ENCODE measurements at places on chromosomes 6 and 20.

DNA sequence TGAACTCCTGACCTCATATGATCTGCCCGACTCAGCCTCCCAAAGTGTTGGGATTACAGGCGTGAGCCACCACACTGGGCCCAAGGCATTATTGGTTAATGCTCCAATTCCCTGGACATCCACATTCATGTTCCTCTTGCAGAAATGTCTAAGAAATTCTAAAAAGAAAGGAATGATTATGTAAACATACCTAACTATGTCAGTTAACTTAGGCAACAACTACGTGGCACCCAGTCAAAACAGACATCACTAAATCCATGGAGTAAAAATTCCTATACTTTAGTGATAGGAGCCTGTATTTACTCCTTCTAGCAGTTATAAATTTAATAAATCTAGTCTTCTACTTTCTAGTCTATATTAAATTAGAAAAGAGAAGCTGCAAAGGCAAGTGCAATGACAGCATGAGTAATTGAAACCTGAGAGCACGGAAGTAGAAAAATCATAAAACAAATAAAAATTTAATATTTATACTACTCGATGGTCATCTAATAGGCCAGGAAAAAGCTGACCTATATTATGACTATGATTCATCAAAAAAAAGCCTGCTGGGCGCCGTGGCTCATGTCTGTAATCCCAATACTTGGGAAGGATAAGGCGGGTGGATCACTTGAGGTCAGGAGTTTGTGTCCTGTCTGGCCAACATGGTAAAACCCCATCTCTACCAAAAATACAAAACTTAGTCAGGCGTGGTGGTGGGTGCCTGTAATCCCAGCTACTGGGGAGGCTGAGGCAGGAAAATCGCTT, 4.2 kb downstream of the AHI1 start:
- no peak for DNase-seq

- DNase-seq, result no peak
These were observed 76.7 kb downstream of the PREX1 start for GRCh38 chr20:48750941-48751635.

DNA sequence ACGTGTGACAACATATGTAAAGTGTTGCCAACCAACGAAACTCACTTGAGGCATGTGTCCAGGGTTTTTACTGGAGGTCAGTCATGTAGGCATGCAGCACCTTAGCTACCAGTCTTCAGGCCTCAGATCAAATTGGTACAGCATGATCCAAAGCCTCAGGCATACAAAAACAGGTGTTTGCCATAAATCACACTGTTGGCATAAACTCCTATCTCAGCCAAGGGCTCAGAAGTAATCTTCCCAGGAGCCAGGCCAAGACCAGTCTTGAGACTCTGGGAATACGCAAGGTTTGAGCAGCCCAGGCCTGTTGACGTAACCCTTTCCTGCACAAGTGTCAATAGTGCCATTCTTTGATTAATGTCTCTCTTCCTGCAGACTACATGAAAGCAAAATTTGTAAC, 163.5 kb downstream of the PRL start:
- no peak for DNase-seq

- DNase-seq, result no peak
These were observed 210.8 kb upstream of the EXOC2 start for GRCh38 chr6:903761-904160.

DNA sequence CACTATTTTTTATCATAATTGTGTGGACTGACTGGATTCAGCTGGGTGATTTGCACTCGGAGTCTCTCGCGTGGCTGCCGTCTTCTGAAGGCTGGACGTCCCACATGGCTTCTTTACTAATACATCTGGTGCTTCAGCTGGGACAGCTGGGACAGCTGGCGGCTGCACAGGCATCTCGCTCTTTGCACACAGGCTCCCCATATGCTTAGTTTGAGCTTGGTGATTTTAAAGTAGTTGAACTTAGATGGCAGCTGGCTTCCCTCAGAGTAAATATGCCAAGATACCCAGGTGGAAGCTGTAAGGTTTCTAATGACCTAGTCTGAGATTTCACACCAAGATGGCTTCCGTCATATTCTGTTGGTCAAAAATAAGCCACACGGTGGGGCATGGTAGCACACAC, 38.7 kb upstream of the PPP1R3G start:
- DNase-seq, result no peak

- no peak for DNase-seq
These were observed 83.3 kb downstream of the HIVEP2 start for GRCh38 chr6:142861711-142862110.

DNA sequence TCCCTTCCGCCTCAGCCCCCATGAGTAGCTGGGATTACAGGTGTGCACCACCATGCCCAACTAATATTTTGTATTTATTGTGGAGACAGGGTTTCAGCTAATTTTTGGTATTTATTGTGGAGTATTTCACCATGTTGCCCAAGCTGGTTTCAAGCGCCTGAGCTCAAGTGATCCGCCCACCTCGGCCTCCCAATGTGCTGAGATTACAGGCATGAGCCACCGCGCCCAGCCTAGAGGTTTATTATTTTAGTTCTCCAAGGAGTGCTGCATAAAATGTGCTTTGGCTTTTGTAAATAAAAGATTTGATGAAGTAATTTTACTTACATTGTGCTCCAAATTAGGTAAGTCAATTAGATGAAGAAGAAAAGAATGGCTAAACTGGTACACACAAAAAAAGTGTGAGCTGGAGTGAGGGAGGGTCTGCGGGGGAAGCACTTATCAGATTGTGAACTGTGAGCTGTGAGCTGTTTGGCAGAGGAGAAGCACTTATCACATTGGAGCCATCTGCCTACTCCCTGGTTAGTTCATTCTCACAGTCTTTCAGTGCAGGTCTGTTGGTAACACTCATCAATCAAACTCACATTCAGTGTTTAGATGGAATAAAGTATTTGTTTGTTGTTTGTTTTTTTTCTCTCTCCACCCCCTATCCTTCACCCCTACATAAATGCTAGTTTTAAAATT, 398.0 kb downstream of the EPHA7 start:
- DNase-seq, result no peak

DNA sequence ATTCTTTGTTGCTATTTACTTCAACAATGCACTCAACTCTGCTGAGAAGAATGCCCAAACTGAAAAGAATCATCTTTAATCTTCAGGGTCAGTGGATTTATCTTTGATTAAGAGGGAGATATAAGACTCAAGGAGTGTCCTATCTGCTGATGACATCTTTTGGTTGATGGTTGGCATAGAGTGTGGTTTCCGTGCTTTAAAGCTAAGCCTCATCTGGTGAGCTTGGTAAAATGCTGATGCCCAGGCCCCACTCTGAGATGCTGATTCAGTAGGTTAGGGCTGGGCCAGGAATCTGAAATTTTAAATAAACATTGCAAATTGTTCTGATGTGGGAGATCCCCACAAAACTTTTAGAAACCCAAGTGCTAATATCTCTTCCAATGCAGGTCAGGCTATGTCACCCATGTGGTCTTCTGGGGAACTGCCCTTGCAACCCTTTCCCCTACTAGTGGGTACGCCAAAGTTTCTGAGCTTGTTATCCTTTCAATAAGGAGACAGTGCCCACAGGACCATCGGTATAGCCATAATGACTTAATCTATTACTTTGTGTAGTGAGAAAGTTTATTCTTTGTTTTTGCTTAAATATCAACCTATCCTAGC, 68.5 kb upstream of the ARMH2 start:
- no peak for DNase-seq

DNA sequence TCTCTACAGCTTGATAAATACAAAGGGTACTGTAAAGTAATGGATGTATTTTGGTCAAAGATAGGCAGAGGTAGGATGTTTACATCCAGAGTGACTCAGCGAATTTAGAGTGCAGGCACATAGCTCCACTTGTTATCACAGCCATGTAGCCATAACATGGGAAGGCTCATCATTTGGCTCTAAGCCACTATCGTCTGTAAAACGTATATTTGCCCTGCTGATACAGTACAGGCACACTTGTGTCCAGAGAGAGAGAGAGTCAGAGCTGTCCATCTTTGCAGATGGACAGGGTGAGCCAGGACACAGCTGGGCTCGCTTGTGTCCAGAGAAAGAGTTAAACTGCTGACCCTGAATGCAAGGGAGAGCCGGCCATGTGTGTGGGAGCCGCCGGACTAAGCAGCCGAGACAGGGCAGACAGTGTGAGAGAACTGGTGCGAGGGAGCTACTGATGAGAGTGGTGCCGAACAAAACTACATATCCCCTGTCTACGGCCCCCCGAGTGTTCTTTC, 619.0 kb downstream of the DOK5 start:
- no peak for DNase-seq

GRCh38 chr6:109393157-109393885, 11.1 kb upstream of the CD164 start:
- no peak for DNase-seq

- DNase-seq, result no peak
These were observed 11.6 kb downstream of the TMEM200A start for GRCh38 chr6:130377371-130377770.

- no peak for DNase-seq
These were observed 6.2 kb upstream of the FGD2 start for GRCh38 chr6:36999061-36999750.

- no peak for DNase-seq
These were observed 25.0 kb downstream of the TTBK1 start for GRCh38 chr6:43268355-43268700.

- no peak for DNase-seq
These were observed 277.3 kb downstream of the CDH4 start for GRCh38 chr20:61529354-61529753.

GRCh38 chr20:31839782-31840487, 5.5 kb downstream of the FOXS1 start:
- no peak for DNase-seq

- DNase-seq, result no peak
These were observed 114.4 kb upstream of the MAP3K7 start for GRCh38 chr6:90701146-90701781.

DNA sequence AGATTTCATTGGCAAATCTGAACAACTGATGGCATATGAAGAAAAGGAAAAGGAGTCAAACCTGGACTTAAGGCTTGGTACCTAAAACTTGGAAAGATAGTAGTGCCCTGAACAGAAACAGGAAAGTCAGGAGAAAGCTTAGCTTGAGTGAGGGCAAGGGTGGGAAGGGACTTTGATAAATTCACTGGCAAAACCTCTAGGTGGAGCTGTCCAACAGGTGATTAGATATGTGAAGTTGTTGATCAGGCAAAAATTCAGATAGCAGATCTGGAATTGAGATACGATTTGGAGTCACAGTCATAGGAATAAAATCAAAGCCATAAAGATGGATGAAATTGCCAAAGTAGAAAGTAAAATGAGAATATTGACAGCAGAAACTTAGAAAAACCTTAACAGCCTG, 16.1 kb upstream of the ZNF292 start:
- no peak for DNase-seq

- no peak for DNase-seq
These were observed 55.0 kb downstream of the GNAS start for GRCh38 chr20:58907320-58908137.

DNA sequence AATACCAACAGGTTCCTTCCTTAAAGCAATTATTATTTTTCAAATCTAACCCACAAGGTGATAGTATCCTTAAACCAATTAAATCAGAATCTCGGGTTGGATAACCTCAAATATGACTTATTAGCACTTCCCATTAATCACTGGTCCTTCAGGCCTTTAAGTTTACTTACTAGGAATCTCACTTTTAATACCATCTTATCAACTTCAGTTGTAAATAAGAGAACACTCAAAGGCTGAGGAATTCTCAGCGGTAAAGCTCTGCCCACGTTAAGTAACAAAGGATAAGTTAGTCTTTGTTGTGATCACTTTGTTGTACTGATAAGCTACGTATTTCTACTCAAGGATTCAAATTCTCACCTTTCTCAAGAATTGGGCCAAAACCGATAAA, 82.0 kb downstream of the OR2B2 start:
- DNase-seq, result no peak

DNA sequence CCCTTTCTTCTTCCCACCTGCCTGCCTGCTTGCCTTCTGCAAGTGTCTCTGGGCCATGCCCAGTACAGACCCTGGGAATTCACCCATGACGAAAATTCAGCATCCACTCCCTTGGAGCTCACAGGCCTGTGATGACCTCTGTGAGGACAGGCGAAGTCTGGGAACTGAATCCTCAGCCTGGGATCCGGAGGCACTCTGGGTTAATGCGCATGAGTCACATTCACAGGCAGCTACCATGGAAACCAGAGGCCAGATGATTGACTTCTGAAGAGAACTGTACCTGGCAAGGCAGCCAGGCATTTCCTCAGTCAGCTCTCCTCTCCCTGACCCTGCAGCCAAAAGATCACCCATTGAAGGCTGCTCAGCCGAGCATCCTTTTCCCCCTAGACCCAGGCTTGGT, 41.0 kb downstream of the SLC9A8 start:
- DNase-seq, result no peak

DNA sequence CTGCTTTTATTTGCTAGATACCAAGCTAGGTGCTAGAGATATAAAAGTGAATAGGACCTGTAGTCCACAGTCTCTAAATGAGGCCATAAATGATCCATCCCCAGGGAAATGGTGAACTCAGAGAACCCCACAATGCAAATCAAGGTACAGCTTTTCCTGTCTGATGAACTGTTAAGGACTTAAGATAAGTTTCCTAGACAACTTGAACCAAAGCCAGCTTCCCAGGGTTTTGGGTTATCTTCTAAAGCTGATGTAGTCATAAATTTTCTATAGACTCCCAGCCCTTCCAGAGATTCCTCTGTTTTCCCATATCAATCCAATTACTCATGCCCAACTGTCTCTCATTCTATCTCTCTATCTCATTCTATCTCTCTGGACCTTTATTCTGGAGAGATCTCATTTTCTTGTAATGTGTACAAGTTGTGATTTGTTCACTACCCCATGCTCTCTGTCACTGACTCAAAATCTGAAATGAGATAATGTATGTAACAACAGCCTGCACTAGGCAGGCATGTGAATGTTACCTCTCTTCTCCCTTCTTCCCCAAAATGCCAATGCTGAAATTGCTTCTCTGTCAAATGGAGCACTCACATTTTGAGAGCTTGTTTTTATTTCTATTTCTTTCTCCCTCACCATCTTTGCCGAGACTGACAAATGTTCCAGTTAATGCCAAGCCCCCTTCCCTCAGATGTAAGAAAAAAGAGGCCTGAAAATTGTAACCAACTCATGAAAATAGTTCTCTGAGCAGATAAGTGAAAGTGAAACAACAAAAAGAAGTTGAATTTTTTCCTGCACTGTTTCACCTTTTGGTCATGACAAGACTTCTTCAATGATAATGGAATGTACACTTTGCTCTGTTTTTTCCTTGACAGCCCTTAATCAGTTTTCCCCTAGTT, 279.9 kb downstream of the SLC35F1 start:
- no peak for DNase-seq

DNA sequence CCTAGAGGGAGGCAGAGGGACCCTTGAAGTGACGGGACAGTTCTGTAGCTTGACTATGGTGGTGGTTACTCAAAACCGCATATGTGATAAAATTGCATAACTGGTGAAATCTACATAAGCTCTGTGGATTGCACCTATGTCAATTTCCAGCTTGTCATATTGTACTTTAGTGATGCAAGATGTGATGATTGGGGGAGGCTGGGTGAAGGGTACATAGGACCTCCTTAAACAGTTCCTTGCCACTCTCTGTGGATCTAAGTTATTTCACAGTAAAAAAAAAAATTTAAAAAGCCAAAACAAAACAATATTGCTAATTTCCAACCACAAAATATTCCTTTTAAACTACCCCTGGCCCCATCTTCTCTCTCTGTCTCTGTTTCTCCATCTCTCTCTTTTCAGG, 472.6 kb upstream of the SULF2 start:
- DNase-seq, result no peak
